ENCODE measurements at places on chromosomes 5 and 9. TPM values are rescaled to one million over a fixed set of nuclear protein-coding genes. Genes with fewer than 3 reads are reported as not detected.

LRRC19 gene
- not detected for total RNA-seq

MARVELD2 gene
- total RNA-seq = 34.7 TPM

FOXI1 gene
- not detected for total RNA-seq

AMBP gene
- total RNA-seq = 3.3 TPM

MRPL41 gene
- 70.1 TPM for total RNA-seq

GRCh38 chr5:77186652-77187370 is 23.7 kb upstream of the PDE8B start:
- no peak for DNase-seq

- DNase-seq = no peak
Observed at GRCh38 chr9:15909297-15909696, 356.5 kb downstream of the CCDC171 start.

DNA sequence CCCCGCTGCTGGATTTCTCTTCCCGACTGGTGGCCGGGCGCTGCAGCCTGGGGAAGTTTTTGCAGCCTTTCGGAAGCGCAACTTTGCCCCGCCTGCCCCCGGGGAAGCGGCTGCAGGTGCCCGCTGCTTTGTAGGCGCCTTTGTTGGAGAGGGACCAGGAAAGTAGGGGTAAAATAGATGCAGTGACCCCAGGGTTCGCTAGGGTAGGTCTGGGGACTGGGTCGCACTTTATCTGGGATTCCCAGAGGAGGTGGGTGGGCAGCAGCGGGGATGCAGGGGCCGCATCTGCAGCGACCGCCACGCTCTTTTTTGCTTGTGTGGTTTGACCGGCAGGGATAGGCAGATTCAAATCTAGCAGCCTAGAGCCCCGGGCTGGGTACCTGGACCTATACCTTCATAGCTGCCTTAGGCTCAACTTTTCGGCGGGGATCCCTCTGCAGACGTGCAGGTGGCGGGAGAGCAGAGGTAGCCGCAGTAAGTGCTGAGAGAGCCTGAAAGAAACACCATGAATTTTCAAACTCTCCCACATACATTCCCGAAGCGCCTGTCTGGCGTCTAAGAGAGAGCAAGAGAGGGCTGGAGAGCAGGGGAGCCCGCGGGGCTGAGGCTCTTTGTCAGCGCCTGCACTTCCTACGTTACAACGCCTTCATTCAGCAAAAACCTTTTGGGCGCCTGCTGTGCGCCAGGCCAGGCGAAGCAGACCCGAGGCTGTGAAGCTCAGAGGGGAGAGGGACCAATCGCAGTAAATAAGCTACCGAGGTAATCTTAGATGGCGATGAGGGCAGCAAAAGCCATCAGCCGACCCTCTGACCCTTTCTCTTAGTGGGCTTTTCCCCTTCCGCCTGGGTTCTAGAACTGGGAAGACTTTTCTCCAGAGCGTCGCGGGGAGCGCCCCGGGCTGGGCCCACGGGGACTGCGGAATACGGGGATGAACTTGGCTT is 642 bp downstream of the SV2C start:
- peak; percentile 54 for DNase-seq

DNA sequence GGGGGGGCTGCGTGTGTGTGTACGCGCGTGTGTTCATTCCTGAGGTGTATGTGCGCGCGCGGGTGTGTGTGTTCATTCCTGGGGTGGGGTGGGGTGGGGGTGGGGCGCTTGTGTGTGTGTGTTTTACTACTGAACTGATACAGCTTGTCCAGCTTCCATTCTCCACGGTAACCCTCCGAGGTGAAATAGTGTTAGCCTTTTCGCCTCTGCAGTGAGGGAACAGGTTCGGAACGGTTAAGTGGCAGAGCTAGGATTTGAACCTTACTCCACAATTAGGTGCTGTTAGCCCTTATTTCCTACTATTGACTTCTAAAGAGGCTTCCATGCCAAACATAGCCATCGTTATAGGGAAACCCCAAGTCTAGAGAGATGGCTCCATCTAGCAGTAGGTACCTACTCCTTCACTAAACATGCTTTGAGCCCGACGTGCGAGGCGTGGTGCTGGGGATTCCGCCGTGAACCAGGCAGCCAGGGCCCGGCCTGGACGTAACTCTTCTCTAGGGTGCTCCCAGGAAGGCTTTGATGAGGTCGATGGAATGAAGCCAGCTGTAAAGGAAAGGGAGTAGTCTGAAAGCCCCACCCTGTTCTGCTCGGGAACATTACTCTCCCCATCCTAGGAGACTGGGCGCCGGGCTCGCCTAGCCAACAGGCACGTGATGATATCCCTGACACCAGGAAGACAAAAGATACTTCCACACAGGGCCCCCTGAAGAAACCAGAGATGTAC is 782 bp upstream of the SKP1 start:
- no peak for DNase-seq

DNA sequence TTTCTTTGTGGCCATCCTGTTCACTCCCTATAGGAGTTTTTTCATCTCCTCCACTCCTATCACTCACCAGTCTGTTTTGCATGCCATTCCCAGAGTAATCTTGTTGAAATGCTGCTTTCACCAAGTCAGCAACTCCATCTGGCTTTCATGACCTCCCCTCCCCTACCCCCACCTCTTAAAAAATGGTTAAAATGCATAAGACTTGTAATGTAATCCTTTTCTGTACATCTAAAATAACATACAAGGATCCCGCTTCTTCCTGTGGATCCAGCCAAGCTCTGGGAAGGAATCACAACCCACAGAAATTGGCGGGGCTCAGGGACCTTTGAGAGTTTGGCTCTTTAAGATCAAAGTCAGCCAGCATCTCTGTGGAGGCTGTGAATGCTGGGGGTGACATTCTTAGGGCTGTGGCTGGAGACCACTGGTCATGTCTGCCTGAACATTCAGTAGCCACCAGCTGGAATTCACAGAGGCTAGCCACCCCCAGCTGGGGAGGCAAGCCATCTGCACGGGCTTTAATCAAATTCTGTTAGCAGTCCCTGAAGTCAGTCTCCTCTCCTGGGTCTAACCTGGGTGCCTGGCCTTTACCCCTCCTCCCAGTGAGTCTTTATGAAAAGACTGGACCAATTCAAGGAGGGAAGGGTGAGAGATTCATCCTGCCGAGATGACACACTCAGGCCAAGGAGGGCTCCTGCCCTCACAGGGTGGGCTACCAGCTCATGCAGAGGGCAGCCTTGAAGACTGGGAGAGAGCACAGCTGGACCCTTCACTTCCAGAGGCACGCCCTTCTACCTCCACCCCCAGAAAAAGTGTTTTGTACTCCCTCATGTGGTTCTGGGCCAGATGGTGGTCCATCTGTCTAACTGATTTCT is 132.9 kb downstream of the LIFR start:
- DNase-seq = no peak

- DNase-seq = no peak
Observed at GRCh38 chr5:79516986-79517385, 3.1 kb upstream of the HOMER1 start.

All from WTC11 (cell line).